ENCODE measurements at places on chromosomes 4 and X. TPM values are rescaled to one million over a fixed set of nuclear protein-coding genes. Genes with fewer than 3 reads are reported as not detected.

Gene PPP2R3B
- total RNA-seq = 11.1 TPM

DNA sequence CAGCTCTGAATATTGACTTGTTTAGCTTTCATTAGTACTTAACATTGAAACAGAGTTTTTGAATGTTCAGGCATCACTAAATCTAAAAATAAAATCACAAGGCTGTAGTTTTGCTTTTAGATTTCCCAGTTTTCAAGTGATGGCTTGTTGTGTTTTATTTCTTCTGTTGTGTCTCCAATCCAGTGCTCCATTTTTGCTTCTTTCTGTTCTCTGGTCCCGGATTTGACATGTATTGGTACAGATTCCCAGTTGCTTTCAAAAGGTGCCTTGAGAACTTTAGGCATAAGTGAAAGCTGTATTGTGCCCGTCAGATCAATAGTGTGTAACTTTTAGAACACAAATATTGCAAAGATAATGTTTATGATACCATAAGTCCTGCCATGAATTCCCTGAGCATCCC, 53.2 kb downstream of the ARHGAP10 start:
- H3K27me3 ChIP-seq = no peaks in the 10 kb centered on the region
- no peak for DNase-seq
- H3K27ac ChIP-seq = no peak overlapping the region
- H3K4me3 ChIP-seq = no peak overlapping the region
- H3K36me3 ChIP-seq = no peaks in the 10 kb centered on the region

DNA sequence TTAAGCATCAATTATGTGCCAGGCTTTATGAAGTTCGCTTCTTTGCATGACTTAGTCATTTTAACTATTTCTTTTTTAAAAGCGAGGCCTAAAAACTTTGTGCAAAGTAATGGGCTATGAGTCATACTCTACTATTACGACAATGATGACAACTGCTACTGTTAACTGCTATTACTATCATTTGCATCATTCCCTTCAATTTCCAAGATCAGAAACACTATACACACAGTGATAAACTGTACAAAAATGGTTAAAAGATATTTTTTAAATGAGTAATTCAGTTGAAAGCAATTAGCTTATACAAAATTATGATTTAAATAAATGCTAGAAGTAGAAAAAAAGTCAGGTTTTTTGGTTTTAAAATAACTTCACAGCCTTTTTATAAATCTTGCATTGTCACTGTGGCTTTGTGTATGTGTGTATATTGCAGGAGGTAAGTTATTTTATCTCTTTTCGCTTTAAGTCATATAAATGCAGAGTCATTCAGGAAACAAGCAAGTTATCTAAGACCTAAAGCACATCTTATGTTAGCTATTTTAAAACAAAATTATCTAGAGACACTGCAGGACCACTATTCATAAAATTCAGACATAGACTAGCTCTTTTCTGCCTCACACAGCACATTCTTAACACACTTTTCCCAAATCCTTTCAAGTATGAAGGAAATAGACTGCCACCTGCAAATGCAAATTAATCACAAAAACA, 18.5 kb upstream of the CXCL3 start:
- peaks cover 3% of the 10 kb centered on the region for H3K4me1 ChIP-seq
- H3K4me3 ChIP-seq = no peak overlapping the region
- peak; percentile 95 for DNase-seq
- peak overlapping the region; percentile 43 for H3K27ac ChIP-seq

DNA sequence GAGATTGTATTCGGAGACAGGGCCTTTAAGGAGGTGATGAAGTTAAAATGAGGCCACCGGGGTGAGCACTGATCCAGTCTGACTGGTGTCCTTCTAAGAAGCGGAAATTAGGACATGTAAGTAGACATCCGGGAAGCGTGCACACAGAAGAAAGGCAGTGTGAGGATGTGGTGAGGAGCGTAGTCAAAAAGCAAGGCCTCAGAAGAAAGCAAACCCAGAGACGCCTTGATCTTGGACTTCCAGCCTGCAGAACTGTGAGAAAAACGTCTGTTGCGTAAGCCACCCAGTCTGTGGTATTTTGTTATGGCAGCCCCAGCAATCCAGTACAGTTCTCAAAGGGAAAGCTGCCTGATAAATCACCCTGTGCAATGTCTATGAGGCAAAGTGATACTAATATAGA, 153.5 kb downstream of the KCNIP4 start:
- no peaks in the 10 kb centered on the region for H3K36me3 ChIP-seq
- peak; percentile 18 for DNase-seq
- H3K27me3 ChIP-seq = no peaks in the 10 kb centered on the region
- no peak overlapping the region for H3K27ac ChIP-seq
- H3K4me3 ChIP-seq = no peak overlapping the region

DNA sequence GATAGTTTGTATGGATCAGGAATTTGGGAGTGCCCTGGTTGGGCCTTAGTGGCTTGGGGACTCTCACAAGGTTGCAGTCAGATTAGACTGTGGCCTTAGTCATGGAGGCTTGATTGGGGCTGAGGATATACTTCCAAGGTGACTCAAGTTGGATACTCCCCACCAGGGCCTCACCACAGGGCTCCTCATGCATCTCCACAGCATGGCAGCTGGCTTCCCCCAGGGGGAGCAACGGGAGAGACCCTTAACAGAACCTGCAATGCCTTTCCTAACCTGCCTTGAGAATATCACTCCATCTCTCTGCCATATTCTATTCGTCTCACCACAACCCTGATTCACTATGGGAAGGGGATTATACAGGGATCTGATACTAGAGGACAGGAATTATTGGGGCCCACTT, 161.9 kb downstream of the RELL1 start:
- DNase-seq = no peak
- H3K4me1 ChIP-seq = no peaks in the 10 kb centered on the region
- H3K36me3 ChIP-seq = no peaks in the 10 kb centered on the region
- no peak overlapping the region for H3K27ac ChIP-seq
- no peak overlapping the region for H3K4me3 ChIP-seq

DNA sequence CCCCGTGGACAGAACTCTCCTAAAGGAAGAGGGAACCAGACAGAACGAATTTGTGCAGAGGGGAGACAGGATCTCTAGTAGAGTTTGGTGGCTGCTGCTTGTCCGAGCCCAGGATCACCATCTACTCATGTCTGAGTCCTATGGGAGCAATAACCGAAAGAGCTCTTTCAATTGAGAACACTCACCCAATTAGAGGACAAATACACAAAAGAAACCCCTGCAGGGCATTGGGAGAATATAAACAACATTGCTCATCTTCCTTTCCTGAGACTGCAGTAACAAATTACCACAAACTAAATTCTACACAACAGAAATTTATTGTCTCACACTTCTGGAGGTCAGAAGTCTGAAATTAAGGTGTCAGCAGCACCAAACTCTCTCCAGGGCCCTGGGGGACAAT, 65.6 kb downstream of the SPINK2 start:
- peaks cover 11% of the 10 kb centered on the region for H3K4me1 ChIP-seq
- H3K27me3 ChIP-seq = no peaks in the 10 kb centered on the region
- DNase-seq = no peak
- H3K27ac ChIP-seq = no peak overlapping the region
- no peaks in the 10 kb centered on the region for H3K36me3 ChIP-seq
- H3K4me3 ChIP-seq = no peak overlapping the region

DNA sequence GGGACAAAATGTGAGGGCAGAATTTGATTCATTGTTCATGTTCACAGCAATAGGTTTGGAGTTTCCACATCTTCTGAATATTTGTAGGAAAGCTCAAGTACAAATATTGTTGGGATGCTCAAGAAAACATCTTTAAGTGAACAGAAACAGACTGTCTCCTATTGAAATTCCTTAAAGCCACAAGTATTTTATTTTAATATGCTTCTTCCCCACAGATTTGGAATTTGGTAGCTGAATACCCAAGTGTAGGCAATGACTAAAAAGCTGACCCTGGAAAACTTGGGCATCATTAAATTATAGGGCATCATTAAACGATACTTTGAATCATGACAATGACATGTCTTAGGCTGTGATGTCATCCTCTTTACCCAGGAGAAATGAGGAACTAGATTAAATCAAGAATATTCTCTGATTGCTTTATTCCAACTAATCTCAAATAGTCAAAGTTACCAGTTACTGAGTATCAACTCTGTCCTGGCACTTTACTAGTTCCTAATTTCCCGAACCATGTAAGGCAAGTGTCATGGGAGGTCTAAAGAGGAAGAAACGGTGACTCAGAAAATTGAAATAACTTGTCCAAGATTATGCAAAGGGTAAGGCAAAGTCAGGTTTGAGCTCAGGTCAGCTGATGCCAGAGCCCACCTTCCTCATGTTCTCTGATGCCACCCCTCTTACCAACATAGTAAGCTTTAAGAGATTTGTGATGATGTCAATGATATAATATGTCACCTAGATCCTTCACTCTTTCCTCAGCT, 223.1 kb upstream of the LEF1 start:
- no peak for DNase-seq
- H3K4me1 ChIP-seq = no peaks in the 10 kb centered on the region
- H3K27me3 ChIP-seq = peaks cover 9% of the 10 kb centered on the region
- H3K36me3 ChIP-seq = no peaks in the 10 kb centered on the region
- no peak overlapping the region for H3K27ac ChIP-seq

GRCh38 chrX:19721726-19722370, 165.6 kb downstream of the SH3KBP1 start:
- 0 out of 2 replicates have a peak, but pooled peaks cover 3% of the 10 kb centered on the region for H3K4me1 ChIP-seq
- H3K4me3 ChIP-seq = no peak overlapping the region
- no peaks in the 10 kb centered on the region for H3K27me3 ChIP-seq
- no peak overlapping the region for H3K27ac ChIP-seq
- no peak for DNase-seq
- H3K36me3 ChIP-seq = no peaks in the 10 kb centered on the region

GRCh38 chr4:74161666-74162450, 3.9 kb downstream of the MTHFD2L start:
- H3K4me1 ChIP-seq = no peaks in the 10 kb centered on the region
- no peaks in the 10 kb centered on the region for H3K27me3 ChIP-seq
- peaks cover 5% of the 10 kb centered on the region for H3K36me3 ChIP-seq
- peak; percentile 11 for DNase-seq
- H3K27ac ChIP-seq = no peak overlapping the region

DNA sequence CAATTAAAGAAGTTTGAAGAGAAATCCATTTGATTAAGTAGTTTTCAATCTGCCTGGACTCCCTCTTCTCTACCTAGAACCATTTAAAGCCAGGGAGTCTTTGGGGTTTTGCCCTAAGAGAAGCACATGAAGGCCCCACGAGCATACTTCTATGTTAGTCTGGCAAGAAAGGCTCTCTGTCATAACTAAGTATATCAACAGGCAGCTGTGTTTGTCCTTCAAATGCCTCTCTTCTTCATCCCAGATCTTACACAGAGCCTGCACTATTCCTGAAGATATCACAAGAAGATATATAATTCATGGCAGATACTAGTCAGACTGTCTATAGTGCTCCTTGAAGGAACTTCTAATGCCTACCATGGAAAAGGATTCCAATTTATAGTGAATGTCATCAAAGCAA, 206.2 kb downstream of the PRDM5 start:
- H3K36me3 ChIP-seq = no peaks in the 10 kb centered on the region
- H3K27me3 ChIP-seq = no peaks in the 10 kb centered on the region
- no peak overlapping the region for H3K4me3 ChIP-seq

DNA sequence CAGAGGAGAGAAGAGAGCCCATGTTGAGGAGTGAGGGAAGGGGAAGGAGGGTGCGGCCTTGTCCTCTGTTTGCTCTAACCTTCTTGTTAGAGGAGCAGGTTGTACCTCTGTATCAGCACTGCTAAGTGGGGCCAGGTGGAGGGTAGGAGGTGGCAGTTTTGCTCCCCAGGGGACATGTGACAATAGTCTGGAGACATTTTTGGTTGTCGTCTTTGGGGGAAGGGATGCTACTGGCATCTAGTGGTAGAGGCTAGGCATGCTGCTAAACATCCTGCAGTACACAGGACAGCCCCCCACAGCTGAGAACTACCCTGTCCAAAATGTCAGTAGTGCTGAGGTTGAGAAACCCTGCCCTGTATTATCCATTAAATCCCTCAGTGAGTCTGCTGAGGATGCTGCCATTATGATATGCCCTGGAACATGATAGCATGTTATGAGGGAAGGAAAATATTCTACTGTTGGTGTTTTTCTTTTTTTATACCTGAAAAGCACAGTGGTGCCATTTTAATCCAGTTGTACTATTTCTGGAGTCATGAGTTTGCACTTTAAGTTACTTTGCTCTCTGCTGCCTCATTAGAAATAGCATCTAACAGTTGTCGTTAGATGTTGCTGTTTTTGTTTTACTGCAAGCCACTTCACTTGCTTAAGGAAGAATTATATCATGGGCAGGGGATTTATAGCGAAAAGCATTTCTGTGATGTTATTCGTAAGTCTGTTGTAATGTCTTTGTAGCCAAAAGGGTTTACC, 90.6 kb downstream of the LRP2BP start:
- H3K4me1 ChIP-seq = peaks cover 11% of the 10 kb centered on the region
- H3K4me3 ChIP-seq = no peak overlapping the region
- no peaks in the 10 kb centered on the region for H3K27me3 ChIP-seq

GRCh38 chr4:123470640-123471039, 74.0 kb downstream of the SPRY1 start:
- no peaks in the 10 kb centered on the region for H3K36me3 ChIP-seq
- no peak overlapping the region for H3K4me3 ChIP-seq
- H3K4me1 ChIP-seq = no peaks in the 10 kb centered on the region
- no peak for DNase-seq
- H3K27ac ChIP-seq = no peak overlapping the region

GRCh38 chr4:109996526-109996925, 83.8 kb downstream of the EGF start:
- H3K4me1 ChIP-seq = no peaks in the 10 kb centered on the region
- H3K27ac ChIP-seq = no peak overlapping the region
- DNase-seq = no peak
- no peak overlapping the region for H3K4me3 ChIP-seq
- peaks cover 2% of the 10 kb centered on the region for H3K27me3 ChIP-seq

GRCh38 chr4:122539861-122540465, 80.9 kb downstream of the IL21 start:
- H3K27me3 ChIP-seq = no peaks in the 10 kb centered on the region
- H3K27ac ChIP-seq = no peak overlapping the region
- DNase-seq = peak; percentile 19
- no peaks in the 10 kb centered on the region for H3K36me3 ChIP-seq

Gene MTTP
- total RNA-seq = under 0.01 TPM

- H3K27me3 ChIP-seq = no peaks in the 10 kb centered on the region
- H3K4me1 ChIP-seq = 0 out of 2 replicates have a peak, but pooled peaks cover 1% of the 10 kb centered on the region
- no peak overlapping the region for H3K4me3 ChIP-seq
- no peak overlapping the region for H3K27ac ChIP-seq
- peak; percentile 76 for DNase-seq
Measured at GRCh38 chrX:47563801-47564315, 2.9 kb downstream of the ARAF start.
